ENCODE measurements at places on chromosomes 4 and X. TPM values are rescaled to one million over a fixed set of nuclear protein-coding genes. Genes with fewer than 3 reads are reported as not detected.
A peak's percentile ranks its signal among the peaks of the same experiment; 100 is the strongest.

DNA sequence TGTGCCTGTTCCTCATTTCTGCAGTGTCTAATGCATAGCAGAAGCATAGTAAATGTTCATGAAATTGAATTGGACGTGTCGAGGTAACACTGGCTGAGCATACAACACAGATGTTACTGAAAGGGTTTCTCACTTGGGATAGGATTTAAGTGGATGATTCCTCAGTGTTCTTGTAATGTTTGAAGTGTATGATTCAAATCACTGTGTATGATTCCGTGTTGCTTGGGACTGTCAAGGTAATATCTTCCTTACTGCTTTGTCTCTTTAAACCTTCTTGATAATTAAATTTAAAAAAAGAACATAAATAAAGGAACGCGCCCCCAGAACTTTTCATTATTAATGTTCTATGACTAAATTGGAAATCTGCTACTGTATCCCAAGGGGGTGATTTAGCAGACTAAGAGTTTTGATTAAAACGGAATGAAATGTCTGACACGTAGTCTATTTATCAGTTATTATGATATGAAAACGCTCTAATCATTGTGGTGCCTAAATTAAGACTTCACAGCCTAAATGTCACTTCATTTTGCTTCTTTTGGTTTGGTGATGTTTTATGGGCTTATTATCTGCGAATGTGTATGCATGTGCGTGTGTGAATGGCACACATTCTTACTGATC is 696.9 kb upstream of the EPHA5 start:
- DNase-seq, result no peak

Gene MUC7
- total RNA-seq, result not detected

Gene IBSP
- total RNA-seq, result not detected

DNA sequence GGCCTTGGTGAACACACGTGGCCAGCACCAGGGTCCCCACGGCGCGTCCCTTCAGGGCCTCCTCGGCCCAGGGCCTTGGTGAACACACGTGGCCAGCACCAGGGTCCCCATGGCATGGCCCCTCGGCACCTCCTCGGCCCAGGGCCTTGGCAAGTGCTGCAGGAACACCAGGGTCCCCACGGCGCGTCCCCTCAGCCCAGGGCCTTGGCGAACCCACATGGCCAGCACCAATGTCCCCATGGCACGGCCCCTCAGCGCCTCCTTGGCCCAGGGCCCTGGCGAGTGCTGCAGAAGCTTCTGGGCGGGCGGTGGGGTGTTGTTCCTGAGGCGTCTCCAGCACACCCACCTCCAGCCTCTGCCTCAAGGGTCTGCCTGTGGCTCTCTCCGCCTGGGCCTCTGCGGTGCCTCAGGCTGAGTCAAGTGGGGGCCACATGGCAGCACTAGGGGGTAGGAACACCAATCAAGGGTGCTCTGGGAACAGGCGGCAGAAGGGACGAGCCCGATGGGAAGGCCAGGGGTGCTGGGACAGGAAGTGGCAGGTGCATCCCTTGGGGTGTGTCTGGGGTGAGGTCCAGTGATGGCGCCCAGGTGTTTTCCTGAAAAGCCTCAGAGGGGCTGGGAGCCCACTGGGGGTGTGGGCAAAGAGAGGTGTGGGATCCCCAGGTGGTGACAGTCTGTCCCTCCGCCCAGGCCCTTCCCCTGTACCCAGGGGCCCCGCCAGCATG is 41.8 kb upstream of the CPLX1 start:
- DNase-seq, result no peak

- no peak for DNase-seq
These were observed 20.7 kb downstream of the MFAP3L start for GRCh38 chr4:170005472-170005871.

Gene NIPAL1
- 1.4 TPM for total RNA-seq

Gene RXFP1
- total RNA-seq, result not detected

DNA sequence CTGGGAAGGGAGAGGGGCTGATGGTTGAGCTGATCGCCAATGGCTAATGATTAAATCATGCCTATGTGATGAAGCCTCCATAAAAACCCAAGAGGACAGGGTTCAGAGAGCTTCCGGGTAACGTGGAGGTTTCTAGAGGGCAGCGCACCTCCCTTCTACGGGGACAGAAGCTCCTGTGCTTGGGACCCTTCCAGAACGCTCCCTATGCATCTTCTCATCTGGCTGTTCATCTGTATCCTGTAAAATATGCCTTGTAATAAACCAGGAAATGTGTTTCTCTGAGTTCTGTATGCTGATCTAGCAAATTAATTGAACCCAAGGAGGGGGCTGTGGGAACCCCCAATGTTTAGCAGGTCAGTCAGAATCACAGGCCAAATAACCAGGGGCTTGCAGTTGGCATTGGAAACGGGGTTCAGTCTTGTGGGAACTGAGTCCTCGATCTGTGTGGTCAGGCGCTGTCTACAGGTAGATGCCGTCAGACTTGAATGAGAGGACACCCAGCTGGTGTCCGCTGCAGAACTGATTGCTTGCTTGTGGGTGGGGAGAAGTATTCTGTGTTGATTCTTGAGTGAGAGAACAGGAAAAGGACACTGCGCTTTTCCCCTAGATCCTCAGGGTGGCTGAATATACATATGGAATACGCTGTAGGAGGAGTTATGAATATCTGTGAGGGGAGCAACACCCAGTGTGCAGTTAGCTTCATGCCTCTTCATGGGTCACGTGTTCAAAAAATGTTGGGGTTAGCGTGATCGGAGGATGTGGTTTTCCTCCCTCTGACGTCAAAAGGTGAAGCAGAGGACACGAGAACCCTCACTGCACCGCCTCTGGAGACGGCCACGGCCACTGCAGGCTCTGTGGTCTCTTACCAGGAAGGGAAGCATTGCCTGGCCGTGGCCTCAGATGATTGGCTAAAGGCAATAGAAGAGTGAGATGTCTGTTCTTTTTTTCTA is 29.2 kb downstream of the HTT-AS start:
- peak; percentile 83 for DNase-seq

DNA sequence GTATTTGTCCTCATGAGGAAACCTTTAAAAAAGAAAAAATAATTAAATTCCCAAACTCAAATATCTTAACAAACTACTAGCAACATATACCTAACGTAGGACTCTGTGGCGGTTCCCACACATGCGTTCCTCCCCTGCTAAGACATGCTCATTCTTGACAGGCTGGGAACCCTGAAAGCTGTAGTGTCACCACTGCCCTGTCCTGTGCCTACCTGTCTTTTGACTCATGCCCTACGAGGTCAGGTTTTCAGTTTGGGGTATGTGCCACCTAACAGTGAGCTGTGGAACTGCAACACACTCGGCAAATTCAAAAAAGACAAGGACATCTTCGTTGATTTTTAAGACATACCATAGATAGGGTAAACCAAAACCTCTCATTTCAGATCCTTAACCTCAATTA is 17.8 kb downstream of the IDS start:
- no peak for DNase-seq

Gene FGA
- total RNA-seq, result not detected

Gene ARHGAP6
- 0.32 TPM for total RNA-seq

DNA sequence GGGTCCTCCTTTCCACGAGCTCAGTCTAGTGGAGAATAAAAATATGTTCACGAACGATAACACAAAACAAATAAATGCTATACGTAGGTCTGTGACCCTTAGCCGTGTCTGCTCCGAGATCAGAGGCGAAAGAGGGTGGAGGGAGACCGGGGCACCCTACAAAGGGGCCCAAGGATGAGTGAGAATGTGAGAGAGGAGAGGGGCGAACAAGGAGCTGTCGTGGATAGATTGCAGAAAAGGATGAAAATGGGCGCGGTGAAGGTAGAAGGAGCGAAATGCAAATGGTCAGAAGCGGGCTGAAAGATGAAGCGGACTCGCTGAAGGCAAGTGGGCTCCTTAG is 6.2 kb upstream of the ZBTB33 start:
- DNase-seq, result no peak

DNA sequence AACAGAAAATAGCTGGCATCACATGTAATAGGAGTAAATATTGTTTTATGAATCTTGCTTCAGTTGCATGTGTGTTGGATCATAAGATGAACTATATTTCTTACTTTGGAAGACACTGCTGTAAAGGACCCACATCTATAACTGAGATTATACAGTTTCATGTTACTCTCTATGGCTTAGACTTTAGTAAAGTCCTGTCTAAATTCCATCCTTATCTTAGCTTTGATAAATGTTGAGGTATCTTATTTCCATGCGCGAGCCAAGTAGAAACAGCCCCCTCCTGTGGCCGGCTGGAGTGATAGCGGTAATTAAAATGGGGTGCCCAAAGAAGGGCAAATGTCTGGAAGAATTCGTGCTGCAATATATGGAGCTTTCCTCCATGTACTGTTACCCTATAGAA is 43.0 kb downstream of the CCDC158 start:
- peak; percentile 69 for DNase-seq

DNA sequence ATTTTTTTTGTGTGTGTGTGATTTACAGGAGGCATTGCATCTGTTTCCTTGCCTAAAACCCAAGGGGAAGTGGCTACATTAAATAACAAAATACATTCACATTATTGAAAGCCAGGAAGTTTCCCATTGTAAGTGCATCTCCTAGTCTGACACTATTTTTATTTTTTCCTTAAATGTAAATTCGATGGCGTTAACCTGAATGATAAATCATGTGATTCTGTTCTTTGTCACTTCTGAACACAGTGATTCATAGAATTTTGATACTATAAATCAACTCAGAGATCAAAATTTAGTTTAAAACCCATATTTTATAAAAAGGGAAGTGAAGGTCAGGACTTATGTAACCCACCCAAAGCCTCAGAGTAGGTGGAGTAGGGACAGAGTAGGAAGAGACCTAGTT is 258.1 kb downstream of the GABRG1 start:
- no peak for DNase-seq

DNA sequence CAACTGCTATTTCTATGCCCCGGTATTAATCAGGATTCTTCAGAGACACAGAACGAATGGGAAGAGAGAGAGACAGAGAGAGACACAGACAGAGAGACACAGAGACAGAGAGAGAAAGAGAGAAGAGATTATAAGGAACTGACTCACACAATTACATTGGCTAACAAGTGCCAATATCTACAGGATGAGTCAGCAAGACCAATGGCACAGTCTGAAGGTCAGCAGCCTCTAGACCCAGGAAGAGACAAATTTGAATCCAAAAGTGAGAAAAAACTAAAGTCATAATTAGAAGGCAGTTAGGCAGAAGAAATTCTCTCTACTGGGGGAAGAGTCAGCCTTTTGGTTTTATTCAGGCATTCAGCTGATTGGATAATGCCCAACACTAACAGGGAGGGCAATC is 187.3 kb downstream of the MAB21L2 start:
- no peak for DNase-seq

GRCh38 chrX:46838486-46838870 is 1.6 kb downstream of the RP2 start:
- DNase-seq, result no peak

Gene PASD1
- not detected for total RNA-seq

DNA sequence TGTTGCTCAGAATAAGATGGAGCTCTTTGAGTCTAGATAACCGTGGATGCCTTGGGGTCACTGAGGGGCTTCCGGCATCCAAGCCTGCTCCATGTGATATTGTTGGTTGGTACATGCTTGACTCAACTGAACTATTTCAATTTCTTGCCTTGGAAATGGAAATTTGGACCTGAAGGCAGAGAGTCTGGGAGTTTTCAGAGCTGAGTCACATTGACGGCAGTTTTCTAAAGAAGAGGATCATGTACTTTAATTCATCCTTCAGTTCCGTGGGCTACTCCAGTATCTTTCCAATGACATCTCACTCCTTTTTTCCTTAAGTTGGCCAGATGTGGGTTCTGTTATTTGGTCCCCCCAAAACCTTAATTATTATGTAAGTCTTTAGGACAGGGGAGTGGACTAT is 100.5 kb downstream of the MFAP3L start:
- DNase-seq, result no peak

GRCh38 chrX:57451426-57452020 is 140.3 kb upstream of the ZXDB start:
- no peak for DNase-seq

- no peak for DNase-seq
These were observed 16.7 kb downstream of the ABLIM2 start for GRCh38 chr4:8141935-8142334.

Gene SCML1
- total RNA-seq, result 4.6 TPM

- no peak for DNase-seq
These were observed 33.3 kb upstream of the PPARGC1A start for GRCh38 chr4:23923141-23923540.

- no peak for DNase-seq
These were observed 98.0 kb upstream of the NDP start for GRCh38 chrX:44071070-44071645.

- no peak for DNase-seq
These were observed 52.0 kb downstream of the SORCS2 start for GRCh38 chr4:7244331-7244665.

GRCh38 chr4:146182443-146182842 is 6.9 kb downstream of the LSM6 start:
- no peak for DNase-seq

DNA sequence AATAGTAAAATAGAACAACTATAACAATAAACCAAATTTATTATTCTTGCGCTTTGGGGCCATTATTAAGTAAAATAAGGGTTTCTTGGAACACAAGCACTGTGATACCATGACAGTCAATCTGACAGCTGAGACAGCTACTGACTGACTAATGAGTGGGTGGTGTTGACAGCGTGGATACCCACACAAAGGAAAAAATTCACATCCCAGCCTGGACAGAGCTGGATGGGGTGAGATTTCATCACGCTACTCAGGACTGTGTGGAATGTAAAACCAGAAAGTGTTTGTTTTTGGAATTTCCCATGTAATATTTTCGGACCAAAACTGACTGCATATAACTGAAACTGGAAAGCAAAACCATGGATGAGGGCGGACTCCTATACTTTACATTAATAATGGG is 48.8 kb downstream of the IGFBP7 start:
- no peak for DNase-seq

DNA sequence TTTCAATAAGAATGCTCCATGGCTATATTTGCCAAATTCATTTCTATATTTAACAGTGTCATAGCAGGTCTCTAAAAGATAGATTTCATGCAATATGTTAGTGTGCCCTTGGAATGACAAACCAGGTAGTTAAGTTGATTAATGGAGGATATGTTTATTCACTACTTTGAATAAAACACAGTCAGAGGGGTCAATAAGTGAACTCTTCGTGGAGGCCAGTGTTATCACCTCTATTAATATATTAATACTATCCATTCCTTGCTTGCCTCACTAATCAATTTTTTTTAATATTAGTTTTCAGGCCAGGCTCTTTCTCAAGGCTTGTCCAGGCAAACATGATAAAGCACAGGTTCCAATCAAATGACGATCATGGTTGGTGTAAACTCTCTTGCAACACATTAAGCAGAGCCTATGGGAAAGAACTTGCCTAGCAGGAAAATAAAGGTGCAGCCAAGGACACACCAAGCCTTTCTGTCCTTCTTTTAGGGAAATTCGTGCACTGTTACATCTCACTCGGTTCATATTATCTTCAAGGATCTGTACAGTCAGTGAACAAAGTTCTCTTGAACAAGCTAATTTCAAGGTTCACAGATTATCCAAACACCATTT is 144.7 kb downstream of the DCK start:
- no peak for DNase-seq

GRCh38 chrX:23524467-23524866 is 142.8 kb upstream of the PRDX4 start:
- no peak for DNase-seq

Gene DMP1
- not detected for total RNA-seq

Gene MAGEA3
- not detected for total RNA-seq

Gene SPANXN4
- not detected for total RNA-seq

Data from natural killer cell (primary cell).